NCI-H526 (cell line): ENCODE measurements at places on chromosomes 5 and 9.

- no peak for DNase-seq
Measured at GRCh38 chr5:82861701-82862100, 215.5 kb downstream of the TMEM167A start.

DNA sequence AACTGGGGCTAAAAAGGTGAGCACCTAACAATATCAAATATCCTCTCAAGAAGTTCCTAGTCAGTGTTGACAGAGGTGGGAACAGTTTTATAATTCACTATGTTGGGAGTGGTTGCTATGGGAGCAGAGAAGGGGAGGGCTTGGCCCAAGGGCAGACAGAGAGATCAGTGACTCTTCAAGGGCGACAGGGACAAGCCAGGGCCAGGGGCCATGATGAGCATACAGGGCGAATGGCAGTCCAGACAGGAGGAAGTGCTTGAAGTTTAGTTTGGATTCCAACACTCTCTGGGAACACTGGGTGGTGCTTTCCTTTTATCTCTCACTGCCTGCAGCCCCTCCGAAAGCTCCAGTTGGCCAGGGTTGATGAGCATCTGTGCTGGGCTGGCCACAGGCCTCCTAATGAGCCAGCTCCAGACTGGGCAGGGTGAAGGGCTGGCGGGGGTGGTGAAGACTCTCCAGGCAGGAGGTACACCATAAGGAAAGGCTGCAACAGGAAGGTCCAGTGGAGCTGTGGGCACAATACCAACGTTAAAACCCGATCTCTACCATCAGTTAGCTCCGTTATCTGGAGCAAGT, 111.3 kb downstream of the TMEM174 start:
- DNase-seq = no peak

GRCh38 chr5:75667586-75667985, 49.7 kb downstream of the POC5 start:
- DNase-seq = peak; percentile 14

DNA sequence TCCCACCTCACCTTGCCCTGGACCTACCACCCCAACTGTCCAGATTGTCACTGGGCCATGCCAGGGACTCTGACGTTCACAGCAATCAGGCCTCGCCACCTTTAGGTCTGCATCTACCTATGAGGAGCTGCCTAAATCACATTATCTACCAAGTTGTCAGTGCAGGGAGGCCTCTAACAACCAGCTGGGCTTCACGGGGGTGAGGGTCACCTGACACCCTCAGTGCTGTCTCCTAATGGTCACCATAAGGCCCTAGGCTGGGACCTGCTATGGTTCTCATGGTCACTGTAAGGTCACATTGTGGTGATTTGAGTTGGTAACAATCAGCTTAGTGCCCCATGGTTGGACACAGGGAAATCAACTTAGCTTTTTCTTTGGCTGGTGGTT, 119.2 kb upstream of the CXCL14 start:
- DNase-seq = no peak

GRCh38 chr5:28499766-28500290, 1461.4 kb upstream of the CDH9 start:
- DNase-seq = no peak

DNA sequence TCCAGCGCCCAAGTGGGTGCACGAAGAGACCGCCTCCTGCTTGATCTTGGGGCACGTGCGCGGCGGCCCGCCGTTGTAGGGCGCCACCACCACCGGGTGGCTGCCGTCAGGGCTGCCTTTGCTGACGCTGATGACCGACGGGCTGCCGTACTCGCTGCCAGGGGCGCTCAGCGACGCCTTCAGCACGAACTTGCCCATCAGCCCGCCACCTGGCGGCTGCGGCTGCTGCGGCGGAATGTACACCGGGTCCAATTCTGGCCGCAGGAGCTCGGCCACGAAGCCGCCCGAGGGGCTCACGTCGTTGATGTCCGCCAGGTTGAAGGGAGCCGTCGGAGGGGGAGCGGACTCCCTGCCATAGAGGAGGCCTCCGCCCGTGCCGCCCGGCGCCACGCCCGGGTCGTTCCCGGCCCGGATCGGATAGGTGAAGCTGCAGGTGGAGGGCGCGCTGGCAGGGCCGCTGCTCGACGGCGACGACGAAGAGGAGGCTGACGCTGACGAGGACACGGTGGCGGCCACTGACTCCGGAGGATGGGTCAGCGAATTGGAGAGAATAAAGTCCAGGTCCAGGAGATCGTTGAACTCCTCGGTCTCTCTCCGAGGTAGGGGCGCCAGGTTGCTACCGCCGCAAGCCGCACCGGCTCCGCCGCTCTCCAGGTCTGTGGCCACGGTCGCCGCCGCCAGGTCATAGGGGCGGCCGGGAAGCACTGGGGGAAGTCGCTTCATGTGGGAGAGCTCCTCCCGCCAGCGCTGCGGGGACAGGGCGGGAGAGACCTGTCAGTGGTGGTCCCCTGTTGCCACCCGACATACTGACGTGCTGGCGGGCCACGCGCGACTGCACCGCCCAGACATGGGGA, 1.8 kb downstream of the KLF4 start:
- peak; percentile 81 for DNase-seq

- DNase-seq = peak; percentile 66
Measured at GRCh38 chr9:137606005-137606621, 627 bp downstream of the ARRDC1 start.

GRCh38 chr5:150261231-150261630, 28.3 kb downstream of the CAMK2A start:
- DNase-seq = no peak

DNA sequence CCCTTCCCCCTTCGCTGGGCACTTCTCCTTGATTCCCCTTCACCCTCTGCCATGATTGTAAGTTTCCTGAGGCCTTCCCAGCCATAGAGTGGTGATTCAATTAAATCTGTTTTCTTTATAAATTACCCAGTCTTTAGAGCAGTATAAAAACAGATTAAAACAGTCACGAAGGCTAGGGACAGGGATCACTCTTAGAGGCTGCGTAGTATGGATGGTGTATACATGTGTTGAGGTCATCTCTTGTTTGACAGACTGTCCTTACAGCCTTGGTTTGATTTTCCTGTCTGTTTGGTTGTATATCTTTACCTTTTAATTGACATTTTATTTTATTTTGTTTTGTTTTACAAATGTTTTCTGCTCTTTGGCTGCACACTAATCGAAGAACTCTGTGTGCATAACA, 1155.7 kb upstream of the CDH18 start:
- no peak for DNase-seq

DNA sequence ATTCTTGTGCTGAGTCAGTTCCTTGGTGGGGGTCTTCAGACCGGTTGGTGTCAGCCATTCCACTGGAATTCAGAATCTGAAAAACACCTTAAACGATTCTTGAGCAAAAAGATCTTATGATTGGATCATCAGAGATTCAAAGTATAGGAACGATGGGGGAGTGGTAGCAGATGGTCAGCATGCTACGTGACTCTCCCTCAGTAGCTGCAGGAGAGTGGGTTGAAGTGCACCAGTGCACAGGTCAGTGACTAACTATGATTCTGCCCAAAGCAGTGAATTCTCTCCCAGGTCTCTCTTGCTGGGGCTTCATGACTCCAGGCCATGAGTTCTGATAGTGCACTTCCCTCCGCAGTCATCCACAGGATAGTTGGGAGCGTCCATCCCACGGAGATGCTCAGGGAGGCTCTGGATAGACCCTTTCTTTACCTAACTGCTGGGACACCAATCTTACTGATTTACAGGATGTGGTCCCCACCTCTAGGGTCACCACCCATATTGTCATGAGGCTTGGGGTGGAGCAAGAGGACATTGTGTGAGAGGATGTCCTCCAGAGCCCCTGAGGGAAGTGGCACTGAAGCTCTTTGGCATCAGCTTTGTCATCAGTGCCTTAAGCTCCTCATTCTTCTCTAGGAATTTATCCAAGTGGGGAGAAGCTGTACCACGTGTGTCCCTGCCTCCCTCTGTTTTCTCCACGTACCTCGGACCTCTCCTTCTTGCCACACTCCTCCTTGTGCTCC, 62.0 kb downstream of the RASGRF2 start:
- DNase-seq = no peak

DNA sequence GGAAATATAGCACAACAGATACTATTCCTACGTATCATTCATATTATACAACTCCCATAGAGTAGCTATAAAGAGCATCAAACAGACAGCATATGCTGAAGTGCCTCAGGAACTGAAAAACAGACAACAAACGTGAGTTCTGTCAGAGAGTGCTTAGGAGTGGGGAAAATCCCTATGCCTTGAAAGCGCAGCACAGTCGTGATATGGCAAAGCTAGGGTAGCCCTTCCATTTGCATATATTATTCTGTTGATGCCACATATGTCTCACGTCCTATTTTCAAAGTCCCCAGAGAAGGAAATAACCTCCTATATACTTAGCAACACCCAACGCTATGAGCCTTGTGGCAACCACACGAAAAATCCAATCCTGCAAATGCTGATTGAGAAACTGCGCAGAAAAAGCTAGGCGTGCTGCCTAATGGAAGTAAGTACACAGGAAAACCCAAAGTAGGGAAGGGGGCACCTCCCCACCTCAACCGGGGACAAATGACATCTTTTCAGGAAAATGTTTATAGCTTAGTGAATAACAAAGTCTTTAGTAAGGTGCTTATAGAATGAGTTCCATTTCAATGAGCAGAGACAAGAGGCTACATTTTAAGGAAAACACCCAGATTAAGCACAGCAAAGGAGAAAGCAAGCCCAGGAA, 105.1 kb downstream of the MED10 start:
- DNase-seq = no peak

DNA sequence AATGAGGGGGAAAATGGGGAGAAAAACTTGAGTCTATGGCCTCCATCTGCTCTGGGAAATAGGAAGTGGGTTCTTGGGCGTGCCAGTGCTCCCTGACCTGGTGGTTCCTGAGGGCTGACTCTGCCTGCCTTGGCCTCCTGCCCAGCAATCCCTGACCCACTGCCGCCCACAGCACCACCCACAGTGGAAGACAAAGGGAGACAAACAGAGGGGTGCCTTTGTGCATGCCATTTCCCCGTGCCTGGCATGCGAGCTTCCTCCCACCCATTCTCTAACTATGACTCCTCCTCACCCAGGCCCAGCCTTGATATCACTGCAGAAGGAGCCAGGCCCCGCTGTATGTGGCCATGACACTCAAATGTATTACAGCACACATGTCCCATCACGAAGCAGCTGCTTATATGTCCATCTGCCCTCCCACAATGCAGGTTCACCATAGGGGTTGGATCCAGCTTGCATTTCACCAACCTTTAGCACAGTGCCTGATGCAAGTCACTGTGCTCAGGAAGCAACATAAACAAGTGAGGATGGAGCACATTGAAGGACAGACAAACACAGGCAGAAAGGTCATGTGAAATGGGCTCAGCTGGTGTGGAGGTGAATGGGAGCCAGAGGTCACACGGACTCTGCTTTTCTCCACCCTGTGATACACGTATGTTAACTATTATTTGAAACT, 84.4 kb downstream of the ADRB2 start:
- no peak for DNase-seq

DNA sequence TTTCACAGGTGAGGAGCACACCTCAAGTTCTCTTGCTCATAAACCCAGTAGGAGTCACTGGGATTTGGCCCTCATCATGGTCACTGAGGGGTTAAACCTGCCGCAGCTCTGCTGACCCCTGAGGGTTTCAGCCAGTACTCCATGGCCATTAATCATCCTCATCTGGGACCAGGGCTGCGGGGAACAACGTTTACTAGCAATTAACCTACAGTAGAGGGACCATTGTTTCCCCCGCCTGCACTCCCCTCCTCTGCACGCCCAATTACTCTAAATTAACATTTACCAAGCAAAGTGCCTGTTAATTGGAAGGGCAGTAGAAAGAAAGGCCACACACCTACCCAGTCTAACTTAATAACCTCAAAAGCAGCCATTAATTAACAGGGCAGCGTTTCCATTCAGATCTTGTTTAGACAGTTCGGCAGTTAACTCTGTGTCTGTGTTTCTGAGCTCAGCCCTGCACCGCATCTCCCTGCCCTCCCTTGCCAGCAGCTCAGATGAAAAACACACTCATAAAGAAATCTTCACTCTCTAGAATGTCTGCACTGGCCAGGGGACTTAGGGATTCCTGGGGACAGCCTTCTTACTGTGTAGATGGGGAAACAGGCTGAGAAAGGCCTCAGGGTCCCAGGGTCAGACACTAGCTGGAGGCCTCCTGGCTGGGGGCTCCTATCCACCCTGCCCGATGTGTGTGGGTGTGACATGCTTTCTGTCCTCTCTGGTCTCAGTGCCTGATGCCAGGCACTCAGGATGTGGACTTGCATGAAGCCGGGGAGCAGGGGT, 51.6 kb downstream of the ALG2 start:
- peak; percentile 52 for DNase-seq

- DNase-seq = no peak
Measured at GRCh38 chr9:16434526-16434925, 435.9 kb downstream of the BNC2 start.

- no peak for DNase-seq
Measured at GRCh38 chr9:131036529-131037334, 27.8 kb downstream of the LAMC3 start.

DNA sequence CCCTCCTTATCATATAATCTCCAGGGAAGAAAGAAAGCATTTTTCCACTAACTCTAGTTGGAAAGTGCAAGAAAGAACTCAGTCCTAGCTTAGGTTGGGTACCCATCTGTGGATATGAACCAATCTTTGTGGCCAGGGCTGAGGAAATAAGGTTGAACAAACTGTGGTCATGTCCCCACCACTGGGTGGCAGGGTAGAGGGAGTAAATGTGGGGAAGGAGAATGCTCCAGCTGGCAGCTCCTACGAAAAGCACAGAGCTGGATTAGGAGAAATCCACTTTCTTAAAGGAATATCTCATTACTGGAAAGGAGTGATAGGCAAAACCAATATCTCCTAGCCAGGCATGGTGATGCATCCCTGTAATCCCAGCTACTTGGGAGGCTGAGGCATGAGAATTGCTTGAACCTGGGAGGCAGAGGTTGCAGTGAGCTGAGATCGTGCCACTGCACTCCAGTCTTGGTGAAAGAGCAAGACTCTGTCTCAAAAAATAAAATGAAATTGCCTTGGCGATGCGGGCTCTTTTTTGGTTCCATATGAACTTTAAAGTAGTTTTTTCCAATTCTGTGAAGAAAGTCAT, 175.1 kb downstream of the CCDC192 start:
- peak; percentile 48 for DNase-seq

DNA sequence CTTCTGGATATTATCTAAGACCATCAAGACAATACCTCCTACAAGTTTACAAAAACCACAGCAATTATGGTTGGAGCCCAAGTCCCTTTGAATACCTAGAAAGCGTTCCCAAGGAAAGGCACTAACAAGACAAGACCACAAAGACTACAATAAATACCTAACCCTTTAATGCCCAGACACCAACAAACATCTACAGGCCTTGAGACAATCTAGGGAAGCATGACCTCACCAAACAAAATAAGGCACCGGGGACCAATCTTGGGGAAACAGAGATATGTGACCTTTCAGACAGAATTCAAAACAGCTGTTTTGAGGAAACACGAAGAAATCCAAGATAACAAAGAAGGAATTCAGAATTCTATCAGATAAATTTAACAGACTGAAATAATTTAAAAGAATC, 37.8 kb downstream of the OXCT1 start:
- DNase-seq = no peak

GRCh38 chr5:178544166-178544834, 45.9 kb downstream of the COL23A1 start:
- no peak for DNase-seq

GRCh38 chr9:103941104-103941503, 153.0 kb upstream of the SMC2 start:
- DNase-seq = no peak
